CD4-positive, alpha-beta T cell treated with Interleukin-4 for 4 hours (primary cell): ENCODE measurements at places on chromosomes 16 and 17.

- DNase-seq: no peak
Measured at GRCh38 chr16:20948444-20948843, 47.9 kb downstream of the LYRM1 start.

DNA sequence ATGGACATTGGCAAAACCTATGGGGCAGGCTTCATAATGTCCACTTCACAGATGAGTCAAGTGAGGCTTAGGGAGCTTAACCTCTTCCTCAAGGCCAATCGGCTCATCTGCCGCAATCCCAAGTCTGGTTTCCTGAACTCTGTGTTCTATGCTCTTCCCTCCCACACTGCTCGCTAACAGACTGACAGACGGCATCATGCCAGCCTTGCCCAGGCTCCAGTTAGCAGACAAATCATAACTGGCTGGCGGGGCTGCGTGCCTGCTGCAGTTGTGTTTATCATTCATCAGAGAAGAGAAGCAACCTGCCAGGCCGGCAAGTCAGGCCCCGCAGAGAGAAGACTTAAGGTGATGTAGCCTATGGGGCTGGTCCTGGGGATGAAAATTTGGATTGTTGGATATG lies 216.2 kb upstream of the ASIC2 start:
- no peak for DNase-seq

DNA sequence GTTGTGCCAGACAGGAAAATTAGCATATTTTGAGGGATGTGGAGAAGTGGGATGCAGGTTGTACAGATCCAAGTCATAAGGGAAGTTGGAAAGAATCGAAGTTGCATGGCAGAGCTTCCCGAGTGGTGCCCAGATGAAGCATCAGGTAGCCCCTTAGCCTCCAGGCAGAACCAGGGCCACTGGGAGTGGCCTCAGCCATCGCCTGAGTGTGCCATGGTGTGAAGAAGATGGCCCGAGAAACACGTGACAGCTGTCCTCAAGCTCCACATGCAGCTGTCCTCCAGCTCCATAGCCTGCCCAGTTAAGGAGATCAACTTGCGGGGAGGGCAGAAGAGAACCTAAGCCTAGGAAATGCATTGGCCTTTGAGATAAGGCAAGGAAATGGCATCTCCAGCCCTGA lies 33.5 kb downstream of the TMC6 start:
- DNase-seq: no peak

- DNase-seq: no peak
Measured at GRCh38 chr16:86733546-86734254, 155.4 kb downstream of the FOXL1 start.

GRCh38 chr17:41518789-41519449 lies at the start of gene KRT15:
Gene KRT15 (minus strand): TSS chr17:41518890. CDS start chr17:41518827, 63 bp downstream.
- no peak for DNase-seq

GRCh38 chr17:82239401-82239925 lies 10.6 kb downstream of the SLC16A3 start:
- DNase-seq: no peak
